Glomerular endothelial cell (primary cell): ENCODE measurements at places on chromosomes 4 and X.

DNA sequence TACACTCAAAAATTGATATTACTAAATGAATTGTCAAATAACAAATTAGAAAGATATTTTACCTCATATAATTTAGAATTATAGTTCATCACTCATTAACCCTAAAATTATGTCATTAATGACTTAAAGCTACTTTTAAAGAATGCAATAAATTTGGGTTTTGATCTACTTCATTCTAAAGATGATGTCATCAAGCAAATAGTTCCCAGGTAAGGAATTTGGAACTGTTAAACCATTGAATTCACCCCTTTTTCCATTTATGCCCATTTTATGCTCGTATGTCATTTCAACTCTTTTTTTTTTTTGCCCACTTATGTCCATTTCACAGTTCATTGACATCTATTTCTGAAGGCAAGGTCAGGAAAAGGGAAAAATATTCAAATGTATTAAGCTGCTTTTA, 135.5 kb downstream of the TLL1 start:
- no peak for DNase-seq

DNA sequence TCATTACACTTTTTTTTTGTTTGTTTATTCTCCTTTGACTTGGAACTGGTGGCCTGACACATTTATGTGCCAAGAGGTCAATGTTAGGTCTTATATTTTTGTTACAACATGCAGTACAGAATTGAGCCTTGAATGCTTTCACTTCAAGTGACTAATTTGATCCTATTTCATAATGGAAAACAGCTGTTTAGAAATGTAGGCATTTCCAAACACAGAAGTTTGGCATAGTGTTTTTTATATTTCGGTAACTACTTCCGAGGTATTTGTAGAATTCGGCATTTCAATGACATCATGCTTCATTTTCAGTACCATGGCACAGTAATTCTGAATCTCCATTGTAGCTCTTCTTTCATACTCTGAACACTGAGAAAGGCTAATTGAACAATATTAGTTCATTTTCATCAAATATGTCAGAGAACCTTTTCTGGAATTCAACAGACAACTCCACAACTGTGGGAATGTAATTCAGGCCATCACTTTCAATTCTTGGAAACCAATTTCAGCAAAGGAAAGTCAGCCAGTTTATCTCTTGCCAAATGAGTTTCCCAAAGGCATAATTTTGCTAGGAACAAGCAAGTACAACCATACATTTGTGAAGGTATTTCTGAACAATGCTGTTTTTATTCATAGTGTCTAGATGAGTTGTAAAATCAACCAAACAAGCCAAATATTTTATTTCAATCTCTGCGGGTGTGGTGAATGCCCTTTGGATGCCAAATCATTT, 11.4 kb downstream of the FAM120C start:
- no peak for DNase-seq

DNA sequence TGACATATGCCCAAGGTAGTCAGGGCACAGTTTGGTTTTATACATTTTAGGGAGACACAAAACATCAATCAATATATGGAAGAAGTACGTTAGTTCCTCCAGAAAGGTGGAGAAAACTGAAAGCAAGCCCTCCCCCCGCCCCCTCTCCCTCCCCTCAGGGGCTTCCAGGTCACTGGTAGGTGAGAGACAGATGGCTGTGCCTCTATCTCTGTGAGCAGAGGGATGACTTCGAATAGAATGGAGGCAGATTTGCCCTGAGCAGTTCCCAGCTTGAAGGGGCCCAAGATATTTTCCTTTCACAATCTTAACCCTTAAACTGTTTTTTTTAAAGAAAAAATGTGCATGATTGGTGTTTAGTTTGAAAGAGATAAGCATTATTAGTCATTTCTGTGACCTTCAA, 114.0 kb downstream of the PCDH10 start:
- DNase-seq: no peak

- DNase-seq: no peak
Observed at GRCh38 chrX:154775419-154776349, 13.0 kb downstream of the DKC1 start.

- DNase-seq: no peak
Observed at GRCh38 chr4:81883530-81884450, 412.1 kb upstream of the RASGEF1B start.

- DNase-seq: no peak
Observed at GRCh38 chrX:31629195-31629594, 557.4 kb upstream of the FTHL17 start.

GRCh38 chrX:40628506-40628905, 5.3 kb downstream of the MPC1L start:
- DNase-seq: no peak
